Fibroblast of upper back skin (primary cell): ENCODE measurements at places on chromosomes 3 and 15.

- peak; percentile 80 for DNase-seq
Observed at GRCh38 chr15:62506217-62506805, 341.2 kb upstream of the C2CD4B start.

DNA sequence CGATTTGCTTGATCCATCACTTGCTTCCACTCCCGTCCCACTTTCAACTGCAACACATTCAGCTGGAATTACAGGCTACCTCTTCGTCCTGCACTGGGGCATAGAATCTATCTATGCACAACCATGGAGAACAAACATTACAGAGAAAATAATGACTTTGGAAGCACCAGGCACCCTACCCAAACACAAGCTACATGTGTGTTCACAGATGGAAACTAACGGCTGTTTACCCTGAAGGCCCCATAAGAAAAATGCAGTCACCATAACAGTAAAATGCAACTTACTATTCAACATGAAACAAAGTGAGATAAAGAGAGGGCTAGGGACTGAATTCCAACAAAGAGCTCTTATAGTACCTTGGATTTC is 496.8 kb downstream of the FOXP1 start:
- no peak for DNase-seq

DNA sequence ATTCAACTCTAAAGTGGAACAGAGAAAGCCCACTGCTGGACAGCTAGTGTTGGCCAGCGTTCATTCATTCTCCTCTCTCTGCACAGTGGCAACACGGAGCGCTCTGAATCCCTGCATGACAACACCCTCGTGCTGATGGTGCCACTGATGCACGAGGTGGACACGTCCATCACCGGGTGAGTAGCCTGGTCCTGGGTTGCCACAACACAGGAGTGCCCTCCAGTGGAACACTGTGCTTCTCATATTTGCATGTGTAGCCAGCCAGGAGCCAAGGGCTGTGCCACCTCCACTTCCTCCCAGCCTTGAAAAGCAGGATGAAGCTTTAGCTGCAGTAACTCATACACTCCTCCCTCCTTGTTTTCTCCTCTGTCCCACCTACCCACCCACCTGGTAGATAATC is 120.0 kb upstream of the CTDSPL start:
- DNase-seq = no peak

- no peak for DNase-seq
Observed at GRCh38 chr15:66153549-66154415, 99.8 kb downstream of the MEGF11 start.

- DNase-seq = no peak
Observed at GRCh38 chr3:73259291-73259690, 197.8 kb downstream of the EBLN2 start.

- no peak for DNase-seq
Observed at GRCh38 chr3:149333176-149333859, at the start of gene TM4SF18. Gene TM4SF18 (minus strand): TSS chr3:149333636. CDS start chr3:149333382, 254 bp downstream.

DNA sequence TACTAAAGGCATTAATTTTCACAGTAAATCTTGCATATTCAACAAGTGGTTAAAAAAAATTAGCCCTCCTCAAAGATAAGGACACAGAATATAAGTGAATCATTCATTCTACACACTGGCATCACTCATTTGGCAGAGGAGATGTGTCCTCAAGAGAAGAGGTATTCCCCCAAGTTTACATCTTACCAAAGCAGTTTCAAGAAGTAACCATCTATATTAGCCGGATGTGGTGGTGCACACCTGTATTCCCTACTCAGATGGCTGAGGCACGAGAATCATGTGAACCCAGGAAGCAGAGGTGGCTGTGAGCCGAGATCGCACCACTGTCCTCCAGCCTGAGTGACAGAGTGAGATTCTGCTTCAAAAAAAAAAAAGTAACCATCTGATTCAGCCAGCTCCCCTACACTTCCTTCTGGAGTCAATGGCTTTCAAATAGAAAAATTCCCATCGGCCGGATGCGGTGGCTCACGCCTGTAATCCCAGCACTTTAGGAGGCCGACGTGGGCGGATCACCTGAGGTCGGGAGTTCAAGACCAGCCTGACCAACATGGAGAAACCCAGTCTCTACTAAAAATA is 15.4 kb downstream of the RAF1 start:
- DNase-seq = no peak

- no peak for DNase-seq
Observed at GRCh38 chr15:53038655-53038941, 248.5 kb upstream of the ONECUT1 start.

GRCh38 chr3:194974468-194975135 is 288.9 kb downstream of the FAM43A start:
- no peak for DNase-seq

DNA sequence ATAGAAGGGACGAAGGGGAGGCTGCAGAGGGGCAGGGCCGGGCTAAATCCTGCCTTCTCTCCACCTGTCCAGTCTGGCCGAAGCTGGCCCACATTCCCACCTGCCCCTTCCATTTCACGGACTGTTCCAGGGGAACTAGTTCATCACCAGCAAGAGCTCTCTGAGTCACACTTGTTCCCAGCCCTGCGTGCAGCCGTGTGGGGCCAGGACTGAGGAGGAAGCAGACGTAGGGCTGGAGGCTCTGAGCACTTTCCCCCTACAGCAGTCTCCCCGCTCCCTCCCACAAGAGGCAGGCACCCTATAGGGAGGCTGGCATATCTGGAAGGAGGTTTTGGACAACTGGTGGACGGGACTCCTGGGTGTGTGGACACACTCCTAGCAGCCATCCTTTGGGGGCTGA is 3.0 kb downstream of the ITIH4 start:
- peak; percentile 10 for DNase-seq

- no peak for DNase-seq
Observed at GRCh38 chr15:66750609-66751008, 48.6 kb downstream of the SMAD6 start.
